ENCODE measurements at places on chromosomes 13 and 19.

DNA sequence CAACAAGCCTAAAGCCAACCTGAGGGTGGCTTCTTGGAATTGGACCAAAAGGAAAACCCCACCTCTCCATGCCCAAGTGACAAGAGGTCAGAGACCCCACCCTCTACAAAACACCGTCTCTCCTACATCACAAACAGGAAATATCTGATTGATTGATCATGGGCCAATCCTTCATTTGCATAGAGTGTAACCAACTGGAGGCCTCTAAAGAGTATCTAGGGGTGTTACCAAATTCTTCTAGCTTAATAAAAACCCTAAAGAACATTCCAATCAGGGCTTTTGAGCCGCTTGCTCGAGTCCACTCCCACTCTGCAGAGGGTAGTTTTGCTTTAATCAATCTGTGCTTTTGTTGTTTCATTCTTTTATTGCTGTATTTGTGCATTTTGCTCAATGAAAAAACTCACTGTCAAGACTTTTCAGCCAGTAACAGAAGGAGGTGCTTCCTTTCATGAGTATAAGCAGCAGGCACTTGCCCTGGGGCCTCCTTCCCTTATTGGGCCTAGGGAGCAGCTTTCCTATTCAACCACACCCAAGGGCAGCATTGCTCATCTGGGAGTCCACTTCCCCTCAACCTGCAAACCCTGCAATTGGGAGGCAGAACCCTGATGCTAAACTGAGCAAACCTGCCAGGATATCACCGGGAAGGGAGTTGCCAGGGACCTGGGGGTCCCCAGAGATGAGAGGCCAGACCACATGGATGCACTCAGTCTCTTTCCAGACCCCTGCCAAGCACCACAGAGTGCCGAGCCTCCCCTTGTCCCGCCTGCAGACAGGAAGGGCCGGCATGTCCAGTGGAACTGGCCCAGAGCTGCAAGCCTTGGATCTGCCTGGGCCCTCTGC lies 154.3 kb upstream of the VSTM2B start:
- no peaks in the 10 kb centered on the region for H3K36me3 ChIP-seq
- peaks cover 11% of the 10 kb centered on the region for H3K27me3 ChIP-seq
- no peak overlapping the region for H3K27ac ChIP-seq
- DNase-seq = no peak
- no peaks in the 10 kb centered on the region for H3K4me1 ChIP-seq

GRCh38 chr19:54302257-54302656 lies 10.7 kb downstream of the LILRA5 start:
- H3K4me1 ChIP-seq = peaks cover 6% of the 10 kb centered on the region
- H3K27ac ChIP-seq = no peak overlapping the region
- H3K4me3 ChIP-seq = no peak overlapping the region
- no peaks in the 10 kb centered on the region for H3K36me3 ChIP-seq
- peaks cover 3% of the 10 kb centered on the region for H3K27me3 ChIP-seq

- no peak overlapping the region for H3K4me3 ChIP-seq
- H3K4me1 ChIP-seq = no peaks in the 10 kb centered on the region
- no peak overlapping the region for H3K27ac ChIP-seq
These were observed 291.4 kb downstream of the IRS2 start for GRCh38 chr13:109494925-109495369.

- no peak overlapping the region for H3K27ac ChIP-seq
- H3K36me3 ChIP-seq = no peaks in the 10 kb centered on the region
These were observed 27.1 kb upstream of the CCNA1 start for GRCh38 chr13:36405151-36405550.

GRCh38 chr13:25281193-25281934 lies 5.9 kb downstream of the MTMR6 start:
- peaks cover 6% of the 10 kb centered on the region for H3K36me3 ChIP-seq
- no peak overlapping the region for H3K27ac ChIP-seq
- peaks cover 30% of the 10 kb centered on the region for H3K4me1 ChIP-seq
- no peak overlapping the region for H3K4me3 ChIP-seq

DNA sequence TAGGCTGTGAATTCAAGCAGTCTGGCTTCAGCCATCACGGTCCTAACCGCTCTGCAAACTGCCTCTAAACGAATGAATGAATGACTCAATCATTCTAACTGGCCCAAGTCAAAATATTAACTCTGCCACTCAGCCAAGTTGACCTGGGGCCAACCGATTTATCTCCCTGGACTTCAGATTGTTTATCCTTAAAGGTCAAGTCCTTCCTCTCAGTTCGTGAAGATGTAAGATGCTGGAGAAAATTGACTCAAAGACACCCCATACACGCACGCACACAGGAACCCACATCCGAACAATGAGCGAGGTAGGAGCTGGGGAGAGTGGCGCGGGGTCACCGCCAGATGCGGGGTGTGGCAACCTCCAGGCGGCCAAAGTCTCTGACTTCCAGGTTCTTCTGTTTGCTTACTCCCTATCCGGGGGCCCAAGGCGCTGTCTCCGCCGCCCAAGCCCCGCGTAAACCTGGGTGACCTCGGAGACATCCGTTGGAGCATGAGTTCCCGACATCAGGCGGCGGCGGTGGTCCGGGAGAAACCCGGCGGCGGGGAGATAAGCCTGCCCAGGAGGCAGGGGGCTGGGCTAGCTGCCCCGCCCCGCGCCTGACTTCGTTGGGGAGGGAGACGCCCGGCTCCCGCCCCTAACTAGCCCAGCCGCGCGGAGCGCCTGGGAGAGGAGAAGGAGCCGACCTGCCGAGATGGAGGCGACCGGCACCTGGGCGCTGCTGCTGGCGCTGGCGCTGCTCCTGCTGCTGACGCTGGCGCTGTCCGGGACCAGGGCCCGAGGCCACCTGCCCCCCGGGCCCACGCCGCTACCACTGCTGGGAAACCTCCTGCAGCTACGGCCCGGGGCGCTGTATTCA lies at the start of gene CYP2S1:
Gene CYP2S1 (plus strand): TSS at position 646 of the 856 bp plus-strand sequence. CDS start 46 bp downstream, at position 692.
- peaks cover 28% of the 10 kb centered on the region for H3K27me3 ChIP-seq
- peaks cover 21% of the 10 kb centered on the region for H3K4me1 ChIP-seq
- no peaks in the 10 kb centered on the region for H3K36me3 ChIP-seq
- peak within 1 kb of the TSS; percentile 16 for H3K4me3 ChIP-seq
- no peak for DNase-seq

- no peak for DNase-seq
- H3K27ac ChIP-seq = peak overlapping the region; percentile 86
- peaks cover 12% of the 10 kb centered on the region for H3K4me1 ChIP-seq
- no peaks in the 10 kb centered on the region for H3K36me3 ChIP-seq
- H3K27me3 ChIP-seq = no peaks in the 10 kb centered on the region
These were observed 1.9 kb upstream of the MYCBP2 start for GRCh38 chr13:77328819-77329132.

GRCh38 chr13:99656844-99657381 lies 155.6 kb downstream of the TM9SF2 start:
- H3K27me3 ChIP-seq = no peaks in the 10 kb centered on the region
- peak; percentile 4 for DNase-seq
- H3K4me3 ChIP-seq = peak overlapping the region; percentile 37
- no peaks in the 10 kb centered on the region for H3K36me3 ChIP-seq
- peaks cover 37% of the 10 kb centered on the region for H3K4me1 ChIP-seq
- peak overlapping the region; percentile 85 for H3K27ac ChIP-seq

- H3K4me3 ChIP-seq = peak overlapping the region; percentile 14
- DNase-seq = no peak
- no peak overlapping the region for H3K27ac ChIP-seq
- H3K27me3 ChIP-seq = no peaks in the 10 kb centered on the region
These were observed 4.6 kb downstream of the TLE2 start for GRCh38 chr19:3024509-3024869.
